Stimulated activated CD4-positive, alpha-beta T cell treated with anti-CD3 and anti-CD28 coated beads, Interleukin-1b, Interleukin-23, amount 100 ng/mL, for 1 hour (primary cell): ENCODE measurements at places on chromosomes 3 and 15.

- no peak for DNase-seq
Measured at GRCh38 chr15:50577492-50577891, 31.0 kb upstream of the USP50 start.

- no peak for DNase-seq
Measured at GRCh38 chr3:59502806-59503205, 453.0 kb upstream of the CFAP20DC start.

DNA sequence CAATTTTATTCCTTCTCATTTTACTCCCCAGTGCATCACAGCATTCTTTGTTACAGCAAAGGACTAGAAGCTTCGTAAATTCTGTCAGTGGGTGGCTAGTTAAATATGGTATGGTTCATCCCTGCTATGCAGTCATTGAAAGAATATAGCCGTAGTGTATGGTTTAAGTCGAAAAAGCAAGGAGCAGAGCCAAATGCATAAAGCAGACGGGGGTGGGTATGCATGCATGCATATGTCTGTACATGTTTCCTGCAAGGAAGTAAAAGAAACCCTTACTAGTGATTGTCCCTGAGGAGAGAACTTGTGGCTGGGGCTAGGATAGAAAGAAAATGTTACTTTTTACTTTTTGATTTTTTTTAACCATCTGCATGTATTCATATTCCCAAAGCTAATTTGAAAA lies 19.9 kb downstream of the RBP2 start:
- no peak for DNase-seq

- DNase-seq: no peak
Measured at GRCh38 chr3:172627057-172627809, 83.6 kb downstream of the NCEH1 start.

- DNase-seq: peak; percentile 3
Measured at GRCh38 chr15:52730173-52730572, 51.0 kb upstream of the ATOSA start.
